ENCODE measurements at places on chromosomes 6 and 20.

DNA sequence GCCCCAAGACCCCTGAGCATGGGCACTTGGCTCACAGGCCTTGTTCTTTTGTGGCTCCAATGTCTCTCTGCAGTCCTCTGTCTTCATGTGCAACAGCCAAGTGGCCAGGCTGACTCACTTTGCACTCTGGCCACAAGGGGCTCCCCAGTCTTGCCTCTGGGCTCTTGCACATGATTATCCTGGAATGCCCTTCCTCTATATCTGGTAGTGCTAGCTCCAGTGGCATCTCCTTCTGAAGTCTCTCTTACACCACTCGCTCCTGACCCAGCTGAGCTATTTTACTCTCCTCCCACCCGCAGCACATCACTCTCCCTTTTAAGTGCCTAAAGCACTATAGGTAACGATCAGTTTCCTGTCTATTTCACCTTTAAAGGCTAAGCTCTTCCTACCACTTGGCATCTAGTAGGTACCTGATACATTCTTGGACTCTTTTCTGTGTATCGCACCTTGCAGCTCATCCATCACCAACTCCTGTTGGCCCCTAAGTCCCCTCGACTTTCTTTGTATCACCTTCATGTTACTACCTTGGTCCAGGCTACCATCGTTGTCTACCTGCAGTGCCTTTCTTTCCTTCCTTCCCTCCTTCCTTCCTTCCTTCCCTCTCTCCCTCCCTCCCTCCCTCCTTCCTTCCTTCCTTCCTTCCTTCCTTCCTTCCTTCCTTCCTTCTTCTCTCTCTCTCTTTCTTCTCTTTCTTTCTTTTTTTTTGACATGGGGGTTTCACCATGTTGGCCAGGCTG lies 211.9 kb upstream of the RNF24 start:
- no peak for DNase-seq

- no peak for DNase-seq
Observed at GRCh38 chr20:60063048-60063451, 104.8 kb downstream of the CDH26 start.

GRCh38 chr20:24656391-24656790 lies 187.0 kb downstream of the SYNDIG1 start:
- DNase-seq: no peak

GRCh38 chr6:73030257-73030656 lies 195.0 kb downstream of the KHDC1L start:
- no peak for DNase-seq

- no peak for DNase-seq
Observed at GRCh38 chr6:142339113-142339512, 37.3 kb downstream of the ADGRG6 start.

GRCh38 chr20:48333707-48334106 lies 494.1 kb downstream of the PREX1 start:
- DNase-seq: no peak

- no peak for DNase-seq
Observed at GRCh38 chr20:63553933-63554290, at the start of gene FNDC11. Gene FNDC11 (plus strand): TSS chr20:63554159. CDS start chr20:63555664, 1,505 bp downstream.

DNA sequence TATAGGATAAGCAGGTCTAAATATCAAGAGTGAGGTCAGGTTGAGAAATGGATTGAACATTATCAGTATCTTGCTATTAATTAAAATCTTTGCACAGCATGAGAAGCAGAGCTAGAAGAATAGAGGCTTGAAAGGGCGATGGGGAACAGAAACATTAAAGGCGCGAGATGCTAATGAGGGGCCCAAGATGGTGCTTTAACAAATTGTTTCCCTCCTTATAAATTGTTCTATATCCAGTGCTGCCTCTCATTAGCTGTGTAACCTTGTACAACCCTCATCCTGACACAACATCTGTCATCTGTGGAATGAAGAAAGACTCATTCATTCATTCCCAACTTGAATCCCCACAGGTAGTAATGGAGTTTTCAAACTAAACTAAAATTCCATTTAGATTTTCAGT lies 57.8 kb downstream of the FUT9 start:
- DNase-seq: no peak

GRCh38 chr6:168640768-168641167 lies 199.8 kb downstream of the SMOC2 start:
- DNase-seq: no peak

DNA sequence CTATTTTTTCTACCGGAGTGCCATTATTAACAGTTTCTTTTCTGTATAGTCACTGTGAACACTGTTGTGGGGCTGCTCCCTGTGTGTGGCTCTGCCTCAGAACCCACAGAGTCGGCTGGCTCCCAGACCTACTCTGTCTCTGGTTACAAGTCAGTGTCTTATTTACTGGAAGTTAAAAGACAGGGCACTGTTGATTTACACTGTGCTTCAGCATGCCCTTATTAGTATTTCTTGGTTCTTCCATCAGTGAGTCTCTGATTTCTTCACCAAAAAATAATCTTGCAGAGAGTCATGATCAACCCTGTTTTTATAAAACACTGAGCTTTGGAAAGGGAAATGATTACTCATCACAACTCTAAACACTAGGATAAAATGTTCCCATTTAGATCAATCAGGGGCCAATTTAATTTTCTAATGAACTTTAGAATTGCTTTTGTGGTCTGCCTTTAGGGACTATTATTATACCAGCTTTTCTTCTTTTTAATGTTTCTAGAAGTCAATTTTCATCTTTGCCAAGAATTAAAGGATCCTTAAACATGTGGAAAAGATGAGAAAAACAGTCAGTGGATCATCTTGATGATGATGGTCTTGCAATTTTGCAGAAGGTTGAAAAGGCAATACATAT lies 92.6 kb downstream of the UTRN start:
- DNase-seq: no peak

DNA sequence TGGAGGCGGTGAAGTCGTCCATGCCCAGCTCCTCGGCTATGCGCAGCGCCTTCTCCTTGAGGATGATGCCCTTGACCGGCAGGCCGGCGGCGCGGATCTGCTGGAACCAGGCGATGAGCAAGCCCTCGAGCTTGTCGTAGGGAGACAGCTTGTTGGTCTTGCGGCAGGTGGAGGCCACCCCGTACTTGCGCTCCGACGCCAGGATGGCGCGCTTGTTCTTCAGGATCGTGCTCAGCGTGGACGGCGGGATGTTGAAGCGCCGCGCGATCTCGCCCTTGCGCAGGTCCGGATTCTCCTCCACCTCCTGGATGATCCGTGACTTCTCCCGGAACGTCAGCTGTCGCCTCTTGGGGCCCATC lies 435 bp downstream of the CENPB start:
- peak; percentile 26 for DNase-seq

GRCh38 chr6:123105561-123105960 lies 109.5 kb downstream of the CLVS2 start:
- no peak for DNase-seq

GRCh38 chr6:12314751-12315150 lies 24.6 kb downstream of the EDN1 start:
- no peak for DNase-seq

- DNase-seq: no peak
Observed at GRCh38 chr20:19456595-19457395, 244.4 kb downstream of the SLC24A3 start.

DNA sequence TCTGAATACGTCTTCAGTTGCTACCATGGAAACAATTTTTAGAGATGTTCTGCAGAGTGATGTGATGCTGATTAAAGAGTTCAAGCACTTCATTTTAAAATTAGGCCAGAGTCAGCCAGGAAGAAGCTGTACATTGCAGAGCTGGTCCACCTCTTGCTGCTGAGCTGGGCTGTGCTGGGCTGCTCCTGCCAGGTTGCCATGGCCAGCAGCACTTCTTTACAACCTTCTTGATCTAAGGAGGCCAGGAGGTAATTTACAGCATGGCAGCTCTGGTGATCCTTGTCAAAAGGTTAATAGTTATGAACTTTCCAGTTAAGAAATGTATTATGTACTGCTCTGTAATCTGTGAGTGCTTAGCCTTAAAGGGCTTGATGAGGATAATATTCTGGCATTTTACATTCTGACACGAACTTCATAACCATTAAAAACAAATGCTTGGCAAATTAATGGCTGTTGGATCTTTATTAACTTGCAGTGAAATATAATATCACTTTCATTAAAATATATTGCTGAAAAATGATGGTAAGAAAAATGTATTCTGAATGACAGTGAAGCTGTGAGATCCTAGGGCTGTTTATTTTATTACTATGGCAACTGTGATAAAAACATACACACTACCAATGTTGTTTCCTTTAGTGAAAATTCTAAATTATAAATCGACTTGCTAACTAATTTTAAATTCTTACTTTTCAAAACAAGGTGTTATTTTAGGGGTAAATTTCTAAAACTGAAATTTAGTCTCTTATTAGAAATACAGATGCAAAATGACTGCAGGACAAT lies 259.7 kb downstream of the RFPL4B start:
- no peak for DNase-seq
